ENCODE measurements at places on chromosomes 1 and 21.
A peak's percentile ranks its signal among the peaks of the same experiment; 100 is the strongest.

- no peak overlapping the region for H3K4me3 ChIP-seq
- H3K27me3 ChIP-seq = no peaks in the 10 kb centered on the region
- no peak overlapping the region for H3K27ac ChIP-seq
Measured at GRCh38 chr1:37814252-37814651, 6.2 kb upstream of the YRDC start.

- H3K4me3 ChIP-seq = peak within 1 kb of the TSS; percentile 53
- H3K4me1 ChIP-seq = peaks cover 21% of the 10 kb centered on the region
- peak within 1 kb of the TSS; percentile 74 for H3K27ac ChIP-seq
- peak; percentile 75 for DNase-seq
- H3K27me3 ChIP-seq = no peaks in the 10 kb centered on the region
Measured at GRCh38 chr1:21669258-21670058, at the start of gene RAP1GAP. TSS of gene RAP1GAP (minus strand) at chr1:21669357. CDS start at chr1:21620032, 49,325 bp downstream.

DNA sequence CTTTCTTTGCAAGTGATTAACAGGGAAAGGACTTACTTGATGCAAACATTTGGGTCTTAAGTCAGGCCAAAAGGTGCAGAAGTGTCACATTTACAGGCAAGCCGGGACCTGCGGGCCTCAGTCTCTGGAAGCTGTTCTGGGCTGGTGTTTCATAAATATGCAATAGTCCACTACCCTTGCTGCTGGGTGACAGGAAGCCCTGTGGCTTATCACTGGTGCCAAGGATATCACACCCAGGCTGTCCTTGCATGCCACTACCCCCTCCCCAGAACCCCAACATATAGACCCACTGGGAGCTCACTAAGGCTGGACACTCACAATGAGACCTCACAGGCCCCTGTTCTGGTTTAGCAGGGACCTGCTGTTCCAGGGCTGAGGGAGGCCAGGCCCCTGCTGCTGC, 3.4 kb upstream of the LEFTY2 start:
- no peak overlapping the region for H3K27ac ChIP-seq
- H3K27me3 ChIP-seq = no peaks in the 10 kb centered on the region

- H3K4me1 ChIP-seq = peaks cover 29% of the 10 kb centered on the region
- peak overlapping the region; percentile 96 for H3K27ac ChIP-seq
- DNase-seq = no peak
- peak overlapping the region; percentile 66 for H3K4me3 ChIP-seq
Measured at GRCh38 chr1:25245809-25246599, 1.2 kb downstream of the RSRP1 start.

DNA sequence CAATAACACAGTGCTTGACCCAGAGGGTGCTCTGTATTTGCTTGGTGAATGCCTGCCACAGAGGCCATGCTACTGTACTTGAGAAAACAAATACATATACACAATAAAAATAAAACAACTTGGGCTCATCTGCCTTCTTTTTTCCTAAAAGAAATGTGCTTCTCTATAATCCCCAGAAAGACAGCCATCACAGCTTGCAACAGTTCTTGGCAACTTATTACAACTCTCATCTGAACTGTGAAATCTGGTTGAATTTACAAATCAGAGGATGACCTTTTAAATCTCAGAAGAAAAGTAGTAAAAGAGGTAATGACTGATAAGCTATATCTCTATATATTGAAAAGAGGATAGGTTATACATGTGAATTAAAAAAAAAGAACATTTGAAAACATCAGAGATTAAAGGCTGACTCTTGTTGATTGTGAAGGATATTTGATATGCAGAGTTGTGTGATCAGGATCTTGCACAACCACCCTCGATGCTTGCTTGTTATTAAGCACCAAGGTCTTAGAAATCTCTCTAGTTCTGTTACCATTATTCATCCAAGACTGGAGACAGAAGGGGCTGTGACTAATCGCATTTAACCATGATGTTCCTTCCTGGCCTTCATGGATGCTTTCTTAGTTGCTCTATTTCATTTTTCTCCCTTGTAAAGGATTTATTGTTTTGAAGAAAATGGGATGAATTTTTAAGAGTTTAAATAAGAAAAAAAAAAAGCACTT, 213.4 kb downstream of the APP start:
- H3K36me3 ChIP-seq = peaks cover 7% of the 10 kb centered on the region
- H3K4me1 ChIP-seq = no peaks in the 10 kb centered on the region
- H3K4me3 ChIP-seq = no peak overlapping the region
- no peak overlapping the region for H3K27ac ChIP-seq
- DNase-seq = no peak
- no peaks in the 10 kb centered on the region for H3K27me3 ChIP-seq

DNA sequence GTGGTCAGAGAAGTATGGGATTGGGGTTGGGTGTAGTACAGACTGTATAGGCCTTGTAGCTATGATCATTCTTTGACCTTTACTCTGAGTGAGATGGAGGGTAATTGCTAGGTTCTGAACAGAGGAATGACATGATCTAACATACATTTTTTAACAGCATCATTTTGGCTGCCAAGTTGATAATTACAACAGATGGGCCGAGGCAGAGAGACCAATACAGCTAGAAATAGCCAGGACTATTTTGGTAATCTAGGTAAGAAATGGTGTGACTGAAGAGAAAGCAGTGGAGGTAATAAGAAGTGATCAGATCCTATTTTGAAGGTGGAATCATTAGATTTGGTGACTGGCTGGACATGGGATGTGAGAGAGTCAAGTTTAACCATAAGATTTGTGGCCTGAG, 43.5 kb downstream of the RPAP2 start:
- no peak for DNase-seq
- no peaks in the 10 kb centered on the region for H3K27me3 ChIP-seq
- no peak overlapping the region for H3K4me3 ChIP-seq
- peaks cover 10% of the 10 kb centered on the region for H3K36me3 ChIP-seq
- H3K4me1 ChIP-seq = peaks cover 7% of the 10 kb centered on the region

GRCh38 chr1:109722908-109723691, 11.0 kb downstream of the GSTM5 start:
- H3K4me3 ChIP-seq = no peak overlapping the region
- H3K27ac ChIP-seq = no peak overlapping the region
- no peaks in the 10 kb centered on the region for H3K36me3 ChIP-seq
- no peaks in the 10 kb centered on the region for H3K27me3 ChIP-seq
- no peaks in the 10 kb centered on the region for H3K4me1 ChIP-seq

DNA sequence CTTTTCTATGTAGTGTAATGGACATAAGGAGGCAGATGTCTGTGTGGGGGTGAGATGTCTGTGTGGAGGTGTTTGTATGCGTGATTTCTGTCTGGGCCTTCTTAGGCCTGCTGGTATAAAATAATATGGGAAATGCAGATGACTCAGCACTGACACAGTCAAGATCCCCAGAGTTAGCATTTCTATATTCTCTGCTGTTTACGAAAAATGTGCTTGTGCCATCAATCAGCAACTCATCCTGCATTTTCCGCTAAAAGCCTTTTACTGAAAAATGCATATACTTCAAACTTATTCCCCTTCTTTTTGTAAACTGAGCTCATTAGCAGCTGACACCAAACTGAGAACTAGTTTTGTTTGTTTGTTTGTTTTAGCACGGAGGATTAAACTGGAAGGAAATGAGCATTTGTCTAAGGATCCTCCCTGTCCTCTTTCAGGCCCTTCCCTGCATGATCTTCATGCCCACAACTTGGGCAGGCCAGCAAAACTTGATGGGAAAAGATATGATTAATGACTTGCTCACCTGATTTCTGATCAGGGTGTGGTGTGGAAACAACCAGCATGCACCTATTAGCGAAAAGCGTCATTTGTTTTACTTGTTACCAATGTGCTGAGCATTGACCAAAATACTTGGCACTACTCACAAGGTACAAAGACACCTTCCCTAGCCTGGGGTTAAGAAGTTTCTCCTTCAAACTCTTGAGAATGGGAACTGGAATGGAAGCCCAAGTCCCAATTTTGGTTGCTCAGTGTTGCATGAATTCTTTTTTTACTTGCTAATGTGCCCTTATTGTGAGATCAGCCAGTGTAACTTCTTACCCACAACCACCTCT, 77.4 kb downstream of the NDUFS5 start:
- H3K36me3 ChIP-seq = no peaks in the 10 kb centered on the region
- no peak for DNase-seq
- peaks cover 27% of the 10 kb centered on the region for H3K4me1 ChIP-seq
- H3K27ac ChIP-seq = peak overlapping the region; percentile 23

- H3K27ac ChIP-seq = no peak overlapping the region
- peaks cover 2% of the 10 kb centered on the region for H3K27me3 ChIP-seq
- H3K4me3 ChIP-seq = no peak overlapping the region
- no peak for DNase-seq
- H3K4me1 ChIP-seq = peaks cover 3% of the 10 kb centered on the region
Measured at GRCh38 chr1:36804669-36805314, 229.5 kb downstream of the GRIK3 start.

- H3K4me1 ChIP-seq = peaks cover 7% of the 10 kb centered on the region
- peaks cover 19% of the 10 kb centered on the region for H3K36me3 ChIP-seq
- DNase-seq = no peak
- peaks cover 2% of the 10 kb centered on the region for H3K27me3 ChIP-seq
- H3K4me3 ChIP-seq = no peak overlapping the region
Measured at GRCh38 chr1:39490596-39491145, 765 bp upstream of the BMP8A start.

DNA sequence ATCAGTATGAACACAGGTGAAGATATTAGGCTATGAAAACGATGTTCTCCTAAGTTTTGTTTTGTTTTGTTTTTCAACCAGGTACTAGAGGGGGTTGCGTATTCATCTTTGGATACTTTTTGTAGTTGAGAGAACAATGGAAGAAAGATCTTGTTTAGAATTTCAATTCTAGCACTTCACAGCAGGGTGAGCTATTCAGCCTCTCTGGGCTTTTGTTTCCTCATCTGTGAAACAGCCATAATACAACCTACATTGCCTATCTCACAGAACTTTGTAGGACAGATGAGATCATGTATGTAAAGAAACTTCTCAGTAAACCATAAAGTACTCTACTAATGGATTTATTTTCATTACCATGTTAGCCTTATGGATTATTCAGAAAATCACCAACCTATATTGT, 199.5 kb downstream of the GPATCH2 start:
- peaks cover 2% of the 10 kb centered on the region for H3K36me3 ChIP-seq
- H3K4me1 ChIP-seq = no peaks in the 10 kb centered on the region
- H3K27ac ChIP-seq = no peak overlapping the region
- H3K27me3 ChIP-seq = no peaks in the 10 kb centered on the region
- no peak overlapping the region for H3K4me3 ChIP-seq
- DNase-seq = no peak

DNA sequence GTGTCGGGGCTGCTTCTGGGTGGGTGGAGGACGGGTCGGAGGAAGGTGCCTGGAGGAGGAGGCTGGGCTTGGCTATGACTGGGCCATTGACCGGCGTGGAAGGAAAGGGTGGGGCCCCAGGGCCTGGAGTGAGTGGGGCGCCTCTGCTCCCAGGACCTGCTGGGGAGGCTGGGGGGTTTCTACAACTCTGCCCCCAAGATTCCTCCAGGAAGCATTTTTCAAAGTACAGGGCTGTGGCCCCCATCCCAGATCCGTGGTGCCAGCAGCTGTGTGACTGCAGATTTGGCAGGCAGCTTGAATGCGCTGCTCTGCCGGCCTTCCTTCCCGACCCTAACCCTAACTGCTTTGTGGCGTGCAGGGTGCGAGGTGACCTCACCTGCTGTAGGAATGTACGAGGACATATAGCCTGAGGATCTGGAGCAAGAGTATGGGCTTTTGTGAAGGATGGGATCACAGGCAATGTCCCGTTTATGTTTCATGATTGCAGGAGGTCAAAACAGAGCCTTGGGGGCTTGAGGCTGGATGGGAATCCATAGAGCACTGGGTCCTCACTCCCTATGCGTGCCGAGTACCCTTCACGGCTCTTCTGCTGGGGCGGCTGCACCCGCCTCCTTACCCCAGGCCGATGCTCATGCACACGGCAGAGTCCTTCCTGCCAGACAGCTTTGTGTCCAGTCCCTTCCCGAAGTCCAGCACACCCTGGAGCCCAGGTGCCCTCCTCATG, 24.7 kb downstream of the TRPM2 start:
- no peaks in the 10 kb centered on the region for H3K36me3 ChIP-seq
- H3K27me3 ChIP-seq = no peaks in the 10 kb centered on the region
- no peak overlapping the region for H3K27ac ChIP-seq
- no peak overlapping the region for H3K4me3 ChIP-seq
- no peak for DNase-seq
- H3K4me1 ChIP-seq = no peaks in the 10 kb centered on the region

- H3K4me1 ChIP-seq = peaks cover 15% of the 10 kb centered on the region
- DNase-seq = no peak
- H3K27me3 ChIP-seq = peaks cover 3% of the 10 kb centered on the region
- no peak overlapping the region for H3K27ac ChIP-seq
- H3K4me3 ChIP-seq = no peak overlapping the region
Measured at GRCh38 chr1:184033711-184034167, 3.8 kb downstream of the COLGALT2 start.

- no peak overlapping the region for H3K27ac ChIP-seq
- H3K27me3 ChIP-seq = no peaks in the 10 kb centered on the region
- H3K4me1 ChIP-seq = peaks cover 2% of the 10 kb centered on the region
- no peaks in the 10 kb centered on the region for H3K36me3 ChIP-seq
- no peak overlapping the region for H3K4me3 ChIP-seq
Measured at GRCh38 chr1:17502326-17502778, 37.1 kb upstream of the ARHGEF10L start.

DNA sequence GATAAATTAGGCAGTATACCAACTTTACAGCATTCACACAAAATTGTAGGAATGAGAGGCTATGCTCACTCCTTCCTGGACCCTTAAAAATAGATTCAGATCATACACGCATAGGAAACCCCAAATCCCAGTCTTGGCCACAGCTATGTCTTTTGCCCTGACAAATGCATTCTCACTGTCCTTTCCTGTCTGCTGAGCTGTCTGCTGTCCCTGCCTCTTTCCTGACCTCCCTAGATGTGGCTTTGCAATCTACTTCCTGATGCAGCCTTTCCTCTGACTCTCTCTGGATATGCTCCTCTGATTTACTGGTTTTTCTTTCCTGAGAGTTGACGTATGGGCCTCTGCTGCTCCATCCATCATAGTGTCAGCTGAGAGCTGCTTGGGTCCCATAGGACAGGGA, 59.8 kb upstream of the SLC35F3 start:
- H3K4me3 ChIP-seq = no peak overlapping the region
- DNase-seq = no peak
- H3K27ac ChIP-seq = no peak overlapping the region
- H3K27me3 ChIP-seq = no peaks in the 10 kb centered on the region
- no peaks in the 10 kb centered on the region for H3K4me1 ChIP-seq

GRCh38 chr1:221016751-221017150, 137.5 kb downstream of the HLX start:
- H3K36me3 ChIP-seq = no peaks in the 10 kb centered on the region
- no peak for DNase-seq
- H3K27ac ChIP-seq = no peak overlapping the region
- H3K4me3 ChIP-seq = no peak overlapping the region
- no peaks in the 10 kb centered on the region for H3K27me3 ChIP-seq
- no peaks in the 10 kb centered on the region for H3K4me1 ChIP-seq

- no peaks in the 10 kb centered on the region for H3K36me3 ChIP-seq
- H3K4me3 ChIP-seq = peak overlapping the region; percentile 56
- DNase-seq = peak; percentile 51
- no peak overlapping the region for H3K27ac ChIP-seq
- no peaks in the 10 kb centered on the region for H3K27me3 ChIP-seq
Measured at GRCh38 chr1:7680207-7680954, 90.7 kb upstream of the VAMP3 start.

GRCh38 chr21:31347435-31348032, 3.5 kb upstream of the TIAM1 start:
- no peaks in the 10 kb centered on the region for H3K36me3 ChIP-seq
- H3K27me3 ChIP-seq = no peaks in the 10 kb centered on the region
- no peak for DNase-seq
- no peak overlapping the region for H3K27ac ChIP-seq

- no peak overlapping the region for H3K27ac ChIP-seq
- H3K36me3 ChIP-seq = no peaks in the 10 kb centered on the region
- no peaks in the 10 kb centered on the region for H3K4me1 ChIP-seq
Measured at GRCh38 chr21:37337179-37337578, 29.4 kb upstream of the DYRK1A start.
